Suprapubic skin (tissue), 4 donors: ENCODE measurements at places on chromosomes 16 and 17. TPM values are rescaled to one million over a fixed set of nuclear protein-coding genes. Genes with fewer than 3 reads are reported as not detected.

DNA sequence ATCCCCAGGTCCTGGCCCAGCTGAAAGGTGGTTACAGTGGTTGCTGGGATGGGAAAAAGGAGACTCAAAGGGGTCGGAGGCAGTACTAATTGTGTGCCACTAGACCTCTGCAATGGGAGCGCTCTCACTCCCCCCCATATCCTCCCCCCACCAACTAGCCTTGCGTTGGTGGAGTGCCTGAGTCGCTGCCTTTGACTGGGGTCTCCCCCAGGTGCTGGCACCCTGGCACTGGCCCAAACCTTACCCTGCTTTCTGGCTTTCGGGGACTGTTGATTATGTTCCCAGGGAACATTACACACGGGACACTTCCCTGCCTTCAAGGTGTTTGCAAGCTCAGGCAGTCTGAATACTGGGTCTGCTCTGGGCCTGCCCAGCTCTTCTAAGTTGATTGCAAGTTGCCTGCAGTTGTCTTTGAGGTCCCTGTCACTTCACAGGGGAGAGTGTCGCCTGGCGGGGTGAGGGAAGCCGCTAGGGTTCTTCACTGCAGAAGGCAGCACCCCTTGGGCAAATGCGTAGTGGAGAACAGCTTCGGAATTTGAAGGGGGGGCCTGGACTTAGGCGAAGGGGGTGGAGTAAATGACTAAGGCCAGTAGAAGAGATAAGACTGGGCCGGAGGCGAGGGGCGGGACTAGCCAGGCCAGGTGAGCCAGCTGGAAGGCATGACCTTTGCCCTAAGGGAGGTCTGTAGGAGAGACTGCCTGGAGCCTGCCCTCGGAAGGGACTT lies 98.0 kb downstream of the RAB11FIP4 start:
- DNase-seq, result no peak

C17orf75 gene
- 12.4 TPM for total RNA-seq

DNA sequence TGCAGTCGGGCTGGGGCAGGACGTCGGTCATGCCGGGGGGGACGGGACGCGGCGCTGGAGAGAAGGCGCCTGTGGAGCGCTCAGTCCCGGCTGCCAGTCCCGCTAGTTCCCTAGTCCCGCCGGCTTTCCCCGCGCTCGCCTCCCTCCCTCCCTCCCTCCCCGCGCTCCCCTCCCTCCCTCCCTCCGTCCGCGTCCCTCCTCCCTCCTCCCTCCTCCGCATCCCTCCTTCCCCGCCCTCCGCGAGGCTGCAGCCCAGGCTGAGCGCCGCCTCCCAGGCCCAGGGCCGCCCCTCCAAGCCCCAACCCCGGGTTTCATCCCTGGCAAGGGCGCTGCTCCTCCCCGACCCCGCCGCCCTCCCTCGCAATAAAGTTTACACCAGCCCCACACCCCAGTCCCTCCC lies 34.8 kb downstream of the TIMM22 start:
- no peak for DNase-seq

DNA sequence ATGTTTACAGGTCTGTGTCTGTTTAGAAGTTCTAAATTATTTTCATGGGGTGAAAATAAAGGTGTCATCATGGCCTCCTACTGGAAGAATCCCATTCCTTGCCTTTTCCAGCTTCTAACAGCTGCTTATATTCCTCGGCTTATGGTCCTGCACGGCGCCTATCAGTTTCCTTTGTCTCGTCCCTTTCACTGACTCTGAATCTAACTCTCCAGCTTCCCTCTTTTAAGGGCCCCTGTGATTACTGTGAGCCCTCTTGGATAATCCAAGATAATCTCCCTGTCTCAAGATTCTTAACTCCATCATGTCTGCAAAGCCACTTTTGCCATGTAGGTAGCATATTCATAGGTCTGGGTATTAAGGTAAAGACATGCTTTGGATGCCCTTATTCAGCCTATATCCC lies 441.0 kb upstream of the ERCC4 start:
- DNase-seq, result no peak

- DNase-seq, result no peak
Observed at GRCh38 chr17:7011942-7012254, 526 bp upstream of the RNASEK start.
